Fibroblast of skin of back (primary cell): ENCODE measurements at places on chromosomes 12 and 14.

DNA sequence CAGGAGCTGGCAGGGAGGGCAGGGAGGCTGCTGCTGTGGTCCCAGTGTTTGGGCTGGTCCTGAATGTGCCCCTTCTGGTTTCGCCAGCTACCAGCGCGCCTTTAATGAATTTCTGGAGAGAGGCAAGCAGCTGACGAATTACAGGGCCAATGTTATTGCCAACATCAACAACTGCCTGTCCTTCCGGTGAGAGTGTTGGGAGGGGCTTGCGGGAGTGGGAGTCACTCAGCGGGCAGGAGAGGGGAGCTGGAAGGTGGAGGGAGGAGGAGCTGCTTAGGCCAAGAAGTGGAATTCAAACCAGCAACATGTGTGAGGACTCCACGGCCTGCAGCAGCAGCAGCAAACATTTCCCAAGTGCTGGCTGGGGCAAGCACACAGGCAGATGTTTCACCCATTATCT, 7.7 kb downstream of the TNFAIP2 start:
- peak; percentile 80 for DNase-seq

DNA sequence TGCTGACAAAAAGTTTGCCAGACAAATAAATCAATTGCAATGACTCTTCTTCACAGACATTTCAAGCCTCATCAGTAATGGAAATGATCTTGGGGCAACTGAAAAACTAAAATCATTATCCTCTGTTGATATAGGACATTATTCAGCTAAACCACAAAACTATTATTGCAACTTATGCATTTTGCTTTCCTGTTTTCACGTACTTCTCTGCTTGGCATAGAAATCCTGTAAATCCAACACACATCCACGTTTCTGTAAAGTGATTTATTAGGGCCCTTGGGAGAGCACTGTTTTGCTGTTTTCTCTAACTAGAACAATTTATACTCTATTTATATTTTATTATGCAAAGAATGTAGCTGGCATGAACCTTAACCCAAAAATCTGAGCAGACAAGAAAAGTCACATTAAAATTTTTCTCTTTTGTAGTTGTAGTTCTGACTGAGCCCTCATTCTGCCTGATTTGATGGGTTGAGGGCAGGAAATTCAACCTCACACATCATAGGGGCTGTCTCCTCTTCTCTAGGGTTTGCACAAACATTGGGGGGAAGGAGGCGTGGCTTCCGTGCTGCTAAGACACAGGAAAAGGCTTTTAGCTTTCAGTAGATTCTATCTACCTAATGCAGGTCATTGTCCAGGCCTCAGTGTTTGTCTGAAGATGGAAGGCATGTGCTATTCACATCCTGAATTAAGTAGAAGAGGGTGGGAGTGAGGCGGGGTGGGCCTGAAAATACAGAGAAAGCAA, 11.5 kb upstream of the NUP107 start:
- DNase-seq, result no peak

DNA sequence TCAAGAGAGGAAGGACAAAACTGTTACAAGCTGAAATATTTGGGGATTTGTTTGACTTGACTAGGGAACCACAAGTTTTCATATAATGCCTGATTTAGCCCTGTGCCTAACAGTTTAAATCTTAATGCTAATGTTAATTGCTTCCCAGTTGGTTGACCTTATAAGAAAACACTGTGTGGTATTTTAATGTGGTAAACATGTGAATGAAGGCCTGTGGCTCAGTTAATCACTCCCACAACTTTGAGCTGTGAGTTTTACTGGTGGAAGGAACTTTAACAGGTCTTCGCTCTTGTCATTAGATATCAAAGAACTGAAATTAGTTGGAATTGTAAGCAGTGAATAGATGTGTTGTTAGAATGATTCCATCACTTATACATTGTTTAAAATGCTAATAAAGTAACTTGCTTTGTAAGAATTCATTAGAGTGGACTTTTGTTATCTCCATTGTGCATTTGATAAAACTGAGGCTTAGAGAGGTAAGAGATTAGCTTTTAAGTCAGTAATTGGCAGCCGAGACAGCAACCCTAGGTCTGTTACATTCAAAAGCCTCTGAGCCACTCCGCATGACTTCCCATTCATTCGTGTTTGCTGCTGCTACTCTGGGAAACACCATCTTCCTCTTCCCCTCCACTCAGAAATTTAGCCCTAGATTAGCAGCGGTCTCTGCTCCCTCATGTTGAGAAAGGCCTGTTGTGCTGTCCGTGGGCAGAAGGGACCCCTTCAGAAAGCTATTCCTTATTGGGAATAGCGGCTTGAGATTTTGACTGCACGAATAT, 1.0 kb upstream of the TBK1 start:
- peak; percentile 22 for DNase-seq

- peak; percentile 74 for DNase-seq
These were observed 49.0 kb upstream of the MSRB3 start for GRCh38 chr12:65229441-65229840.

GRCh38 chr14:101849125-101849524, 87.6 kb downstream of the PPP2R5C start:
- DNase-seq, result no peak

DNA sequence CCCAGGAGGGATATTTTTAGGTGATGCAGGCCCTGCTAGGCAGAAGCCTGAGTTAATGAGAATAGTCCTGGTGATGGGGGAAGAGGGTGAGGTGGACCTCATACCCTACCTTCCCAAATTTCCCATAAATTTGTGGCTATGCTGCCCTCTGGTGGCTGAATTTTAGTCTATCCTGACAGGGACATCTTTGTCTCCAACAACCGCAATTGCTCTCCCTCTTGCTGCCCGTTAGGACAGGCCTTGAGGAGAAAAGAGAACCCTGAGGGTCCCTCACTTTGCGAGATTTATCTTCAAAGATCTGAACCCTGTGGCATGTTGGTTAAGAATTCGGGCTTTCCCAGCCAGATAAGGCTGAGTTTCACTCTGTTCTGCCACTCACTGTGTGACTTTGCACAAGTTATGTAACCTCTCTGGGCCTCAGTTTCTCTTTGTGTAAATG, 9.8 kb upstream of the ZNF385A start:
- DNase-seq, result peak; percentile 52

- DNase-seq, result peak; percentile 66
These were observed at the start of gene DYRK4 for GRCh38 chr12:4562034-4562657. TSS of gene DYRK4 (plus strand) at chr12:4562208. CDS start at chr12:4562246, 38 bp downstream.

GRCh38 chr14:87030197-87030596, 962.8 kb downstream of the GALC start:
- no peak for DNase-seq

GRCh38 chr14:106879241-106879640, 1352.9 kb downstream of the TMEM121 start:
- peak; percentile 1 for DNase-seq

GRCh38 chr12:65935906-65936901, 111.9 kb downstream of the HMGA2 start:
- DNase-seq, result no peak

DNA sequence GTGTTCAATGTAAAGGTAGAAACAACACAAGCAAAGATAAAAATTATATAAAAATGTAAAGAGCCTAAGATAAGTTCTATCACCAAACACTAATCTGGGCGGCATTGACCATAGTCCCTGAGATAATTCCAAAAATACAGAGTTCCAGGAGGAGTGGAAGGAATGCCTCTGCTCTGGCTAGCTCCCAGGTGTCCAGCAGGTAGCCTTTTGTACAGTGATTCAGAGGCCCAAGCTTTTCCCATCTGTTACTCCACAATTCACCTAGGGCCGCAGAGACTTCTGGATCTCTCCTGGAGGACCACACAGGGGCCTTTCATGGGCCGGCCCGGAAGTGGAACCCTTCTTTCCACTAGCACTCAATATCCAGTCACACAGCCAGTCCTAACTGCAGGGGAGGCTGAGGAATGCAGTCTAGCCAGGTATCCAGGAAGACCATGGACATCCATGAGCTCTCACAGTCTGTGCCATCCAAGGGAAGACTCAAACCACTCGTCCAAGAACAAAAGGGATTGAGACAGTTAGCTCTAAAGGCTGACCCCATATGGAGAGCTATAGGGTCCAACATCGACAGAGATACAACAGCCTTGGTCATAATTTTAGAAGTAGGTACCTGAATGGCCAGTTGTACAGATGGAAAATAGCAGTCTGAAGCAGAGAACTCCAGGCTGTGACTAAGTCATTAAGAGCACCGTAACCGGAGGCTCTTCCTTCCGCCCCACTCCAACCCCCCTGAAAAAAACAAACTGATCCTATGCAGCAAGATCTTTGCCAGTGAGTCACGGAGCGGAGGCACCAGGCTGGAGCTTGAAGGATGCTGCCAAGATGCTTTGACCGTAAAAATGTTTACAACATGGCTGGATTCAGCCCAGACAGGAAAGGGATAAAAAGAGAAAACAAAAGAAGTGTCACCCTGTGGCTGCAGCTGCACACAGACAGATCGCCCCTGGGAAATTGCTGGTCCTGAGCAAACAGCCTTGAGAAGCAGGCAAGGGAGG, 204.8 kb downstream of the NUAK1 start:
- peak; percentile 98 for DNase-seq

DNA sequence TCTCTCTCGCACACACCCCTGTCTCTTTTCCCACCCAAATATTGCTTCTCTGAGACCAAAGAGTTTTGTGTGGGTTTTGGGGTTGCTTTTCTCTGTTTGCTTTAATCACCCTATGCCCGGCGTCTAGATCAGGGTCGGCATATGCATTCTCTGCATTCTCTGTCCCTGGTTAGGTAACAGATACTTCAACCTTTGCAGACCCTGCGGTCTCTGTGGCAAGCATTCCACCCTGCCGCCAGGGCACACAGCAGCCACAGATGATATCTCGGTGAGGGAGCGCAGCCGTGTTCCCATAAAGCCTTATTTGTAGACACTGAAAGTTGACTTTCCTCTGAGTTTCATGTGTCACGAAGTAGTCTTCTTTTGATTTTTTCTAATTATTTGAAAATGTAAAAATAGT, 110.4 kb upstream of the FZD10 start:
- DNase-seq, result no peak

GRCh38 chr12:125276567-125276966, 211.3 kb downstream of the AACS start:
- no peak for DNase-seq

- no peak for DNase-seq
These were observed 69.4 kb upstream of the ACTN1 start for GRCh38 chr14:69048456-69048855.

DNA sequence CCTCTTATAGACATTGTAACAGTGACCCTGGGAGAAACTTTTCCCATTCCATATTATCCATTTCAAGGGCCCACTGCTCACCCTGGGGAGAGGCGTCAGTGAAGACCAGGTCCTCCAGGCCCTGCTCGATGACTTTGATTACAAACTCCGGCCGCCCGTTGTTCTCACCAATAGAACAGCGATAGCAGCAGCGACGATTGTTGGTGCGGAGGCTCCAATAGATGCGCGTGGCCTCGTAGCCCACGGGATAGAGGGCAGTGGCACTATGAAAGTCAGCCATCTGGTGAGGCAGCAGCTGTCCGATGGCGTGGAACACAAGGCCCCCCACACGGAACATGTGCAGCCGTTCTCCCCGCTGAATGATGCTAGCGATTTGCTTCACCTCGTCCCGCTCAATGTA, 7.5 kb upstream of the PRKAG1 start:
- no peak for DNase-seq

DNA sequence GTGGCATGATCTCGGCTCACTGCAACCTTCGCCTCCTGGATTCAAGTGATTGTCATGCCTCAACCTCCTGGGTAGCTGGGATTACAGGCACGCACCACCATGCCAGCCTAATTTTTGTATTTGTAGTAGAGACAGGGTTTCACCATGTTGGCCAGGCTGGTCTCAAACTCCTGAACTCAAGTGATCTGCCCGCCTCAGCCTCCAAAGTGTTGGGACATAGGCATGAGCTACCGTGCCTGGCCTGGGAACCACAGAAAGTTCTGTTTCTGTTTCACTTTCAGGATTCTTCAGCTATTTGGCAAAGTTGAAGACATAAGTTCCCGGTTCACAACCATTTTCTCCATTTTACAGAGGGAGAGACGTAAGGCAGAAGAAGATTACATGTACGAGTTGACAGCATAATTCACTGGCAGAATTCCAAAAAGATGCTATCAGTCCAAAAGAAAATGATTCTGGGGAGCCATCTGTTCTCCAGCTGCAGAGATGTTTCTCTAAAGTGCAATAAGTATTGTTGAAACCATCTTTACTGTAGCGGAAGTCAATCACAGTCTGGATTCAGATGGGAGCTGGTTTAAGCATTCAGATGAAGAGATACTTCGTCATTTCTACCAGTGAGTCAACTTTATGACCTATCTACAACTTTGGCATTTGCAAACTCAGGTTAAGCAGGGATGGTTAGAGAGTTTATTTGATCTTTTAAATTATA, 8.1 kb upstream of the RNF34 start:
- DNase-seq, result peak; percentile 15

- DNase-seq, result no peak
These were observed 579.0 kb upstream of the STXBP6 start for GRCh38 chr14:25628978-25629377.

DNA sequence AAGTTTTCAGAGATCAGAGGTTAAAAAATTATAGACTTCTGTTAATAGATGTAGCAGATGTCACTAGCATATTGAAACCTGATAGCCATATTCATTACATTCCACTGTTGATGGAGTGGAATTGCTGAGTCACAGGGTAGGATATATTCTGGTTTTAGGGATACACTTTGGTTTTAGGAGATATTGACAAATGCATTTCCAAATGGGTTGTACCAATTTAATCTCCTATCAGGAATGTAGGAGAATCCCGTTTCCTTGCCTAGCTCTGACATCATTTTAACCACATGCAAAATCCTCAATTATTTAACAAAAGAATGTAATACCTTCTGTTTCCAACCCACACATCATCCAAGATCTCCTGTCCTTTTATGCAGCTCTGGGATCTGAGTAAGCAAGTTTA, 30.7 kb upstream of the ESR2 start:
- DNase-seq, result peak; percentile 64

DNA sequence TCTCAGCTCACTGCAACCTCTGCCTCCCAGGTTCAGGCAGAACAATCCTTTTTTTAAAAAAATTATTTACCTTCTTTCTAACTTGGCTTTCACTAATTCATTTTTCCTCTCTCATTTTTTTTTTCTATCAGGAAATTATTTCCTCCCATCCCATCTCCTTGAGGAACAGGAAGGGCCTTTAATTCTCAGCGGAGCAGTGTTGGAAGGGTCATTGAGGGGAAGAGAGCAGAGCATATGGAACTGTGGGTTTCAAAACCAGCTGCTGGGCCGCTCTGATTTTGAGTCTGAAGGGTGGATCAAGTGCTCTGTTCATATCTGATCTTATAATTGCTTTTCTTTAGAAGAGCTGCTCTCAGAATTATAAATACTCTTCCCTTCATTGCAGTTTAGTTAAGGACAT, 29.0 kb downstream of the NUBPL start:
- DNase-seq, result no peak

DNA sequence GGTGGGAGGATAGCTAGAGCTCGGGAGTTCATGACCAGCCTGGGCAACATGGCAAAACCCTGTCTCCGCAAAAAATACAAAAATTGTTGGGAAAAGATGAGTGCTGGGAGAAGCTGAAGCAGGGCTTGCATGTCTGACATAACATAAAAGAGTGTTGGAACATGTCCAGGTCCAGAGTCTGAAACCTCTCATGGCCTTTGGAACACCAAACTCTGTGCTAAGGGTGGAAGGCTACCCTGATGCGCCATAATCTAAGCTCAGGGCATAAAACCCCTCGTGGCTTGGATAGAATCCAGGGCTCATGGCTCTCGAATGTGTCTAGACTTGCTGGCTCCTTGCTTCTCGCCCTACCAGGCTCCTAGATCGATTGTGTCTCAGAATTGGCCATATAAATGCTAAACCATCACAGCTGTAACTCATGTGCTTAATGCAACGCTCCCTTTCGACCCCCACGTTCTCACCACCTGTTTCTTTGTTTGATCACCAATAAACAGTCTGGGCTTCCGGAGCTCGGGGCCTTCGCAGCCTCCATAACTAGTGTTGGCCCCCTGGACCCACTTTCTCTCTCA, 6.7 kb upstream of the CLEC7A start:
- DNase-seq, result no peak
